Activated CD8-positive, alpha-beta memory T cell treated with anti-CD3 and anti-CD28 coated beads, Interleukin-2, amount 50 U/mL, for 4 hours (primary cell): ENCODE measurements at places on chromosomes 16 and 17.

DNA sequence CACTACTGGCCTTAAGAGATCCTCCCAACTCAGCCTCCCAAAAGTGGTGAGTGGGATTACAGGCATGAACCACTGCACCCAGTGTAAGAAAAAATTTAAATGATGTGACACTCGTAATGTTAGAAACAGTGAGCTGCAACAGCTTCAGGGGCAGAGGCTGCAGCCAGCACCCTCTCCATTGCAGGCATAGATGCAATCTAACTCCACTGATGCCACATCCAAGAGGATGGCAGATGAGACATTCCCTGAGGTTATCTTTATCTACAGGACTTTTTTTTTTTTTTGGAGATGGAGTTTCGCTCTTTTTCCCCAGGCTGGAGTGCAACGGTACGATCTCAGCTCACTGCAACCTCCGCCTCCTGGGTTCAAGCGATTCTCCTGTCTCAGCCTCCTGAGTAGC is 19.9 kb downstream of the ZCCHC14 start:
- no peak for DNase-seq

GRCh38 chr17:71656964-71657858 is 463.6 kb upstream of the SOX9 start:
- DNase-seq, result no peak

DNA sequence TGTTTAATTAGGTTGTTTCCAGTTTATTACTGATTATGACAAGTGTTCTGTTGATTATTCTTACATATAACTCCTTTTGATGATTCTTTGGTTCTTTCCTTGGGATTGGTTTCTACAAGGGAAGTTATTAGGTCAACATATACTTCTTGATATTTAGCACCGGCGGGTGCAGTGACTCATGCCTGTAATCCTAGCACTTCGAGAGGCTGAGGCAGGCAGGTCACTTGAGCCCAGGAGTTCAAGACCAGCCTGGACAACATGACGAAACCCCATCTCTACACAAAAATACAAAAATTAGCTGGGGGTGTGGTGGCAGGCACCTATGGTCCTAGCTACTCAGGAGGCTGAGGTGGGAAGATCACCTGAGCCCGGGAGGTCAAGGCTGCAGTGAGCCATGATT is 120.2 kb upstream of the HAS3 start:
- no peak for DNase-seq

- no peak for DNase-seq
These were observed 14.3 kb downstream of the TMEM100 start for GRCh38 chr17:55708175-55708974.

DNA sequence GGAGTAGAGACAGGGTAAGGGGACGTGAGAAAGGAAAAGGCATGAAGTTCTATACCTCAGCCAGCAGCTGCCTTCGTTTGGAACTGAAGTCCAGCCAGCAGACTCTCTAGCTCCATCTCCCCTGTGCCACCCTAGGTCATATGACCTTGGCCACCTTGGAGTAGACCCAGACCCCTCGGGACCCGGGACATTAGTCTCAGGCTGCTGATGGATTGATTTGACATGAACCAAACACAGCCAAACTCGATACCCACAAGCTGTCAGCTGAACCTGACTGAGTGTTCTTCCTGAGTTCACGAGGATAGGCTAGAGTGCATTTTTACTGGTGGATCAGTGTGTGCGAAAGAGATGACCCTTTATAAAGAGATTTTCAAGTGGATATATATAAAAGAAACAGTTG is 68.5 kb downstream of the YPEL2 start:
- no peak for DNase-seq

DNA sequence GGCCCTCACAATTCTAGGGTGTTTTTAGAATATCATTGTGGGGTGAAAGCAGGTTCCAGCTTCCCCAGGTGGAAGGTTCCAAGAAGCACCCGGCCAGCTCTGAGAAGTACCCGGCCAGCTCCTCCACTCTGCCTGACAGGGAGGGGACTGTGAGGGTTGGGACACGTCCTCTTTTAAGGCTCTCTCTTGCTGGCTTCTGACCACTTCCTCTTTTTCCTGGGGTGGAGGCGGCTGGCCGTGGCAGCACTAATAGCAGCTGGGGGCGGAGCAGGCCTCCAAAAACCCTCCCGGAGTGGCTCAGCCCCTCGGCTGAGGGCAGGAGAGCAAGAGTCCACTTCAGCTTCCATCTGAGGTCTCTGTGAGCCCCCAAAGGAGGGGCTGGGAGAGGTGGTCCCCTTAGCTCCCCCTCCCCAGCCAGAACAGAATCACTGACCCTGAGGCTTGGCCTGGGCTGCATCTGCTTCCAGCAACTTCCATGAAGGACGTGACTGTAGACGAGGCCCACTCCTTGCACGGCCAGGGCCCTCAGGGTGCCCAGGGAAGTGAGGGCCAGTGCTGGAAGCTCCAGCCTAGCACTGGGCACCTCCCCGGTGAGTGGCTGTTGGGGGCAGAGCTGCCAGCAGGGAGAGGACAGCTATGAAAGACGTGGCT is 26.7 kb upstream of the PLCG2 start:
- DNase-seq, result no peak

GRCh38 chr16:69107316-69107962 is 2.0 kb downstream of the HAS3 start:
- no peak for DNase-seq

DNA sequence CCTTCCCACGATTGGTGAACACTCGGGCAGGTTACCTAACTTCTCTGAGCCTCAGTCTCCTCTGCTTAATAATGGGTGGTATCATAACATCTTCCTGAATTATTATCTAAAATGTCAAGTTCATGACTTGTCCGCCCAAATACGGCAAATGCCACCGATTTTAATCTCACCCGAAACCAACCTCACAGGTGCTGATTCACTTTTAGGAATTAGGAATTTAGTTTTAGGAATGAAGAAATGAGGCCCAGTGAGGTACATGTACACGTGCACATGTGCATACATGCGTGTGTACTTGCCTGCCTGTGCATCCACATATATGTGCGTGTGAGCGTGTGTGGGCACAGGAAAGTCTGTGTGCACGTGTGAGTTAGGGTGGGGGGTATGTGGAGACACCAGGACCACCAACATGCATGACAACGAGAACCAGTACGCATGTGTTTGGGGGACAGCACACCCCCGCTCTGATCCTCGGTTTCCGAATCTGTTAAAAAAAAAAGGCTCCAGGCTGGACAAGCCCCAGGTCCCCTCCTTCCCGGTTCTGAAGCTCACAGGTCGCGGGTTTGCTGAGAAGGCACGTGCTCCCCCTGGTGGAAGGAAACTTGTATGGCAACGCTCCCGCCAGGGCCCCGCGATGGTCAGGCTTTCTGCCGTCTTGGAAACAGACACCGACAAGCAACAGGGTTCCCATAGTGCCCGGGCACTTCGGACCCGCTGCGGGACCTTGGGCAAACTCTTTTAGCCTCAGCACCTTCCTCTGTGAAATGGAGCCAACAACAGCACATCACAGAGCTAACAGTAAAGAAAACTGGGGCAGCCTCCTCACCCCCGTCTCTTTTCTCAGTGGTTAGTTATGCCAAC is 219.2 kb downstream of the RBFOX3 start:
- peak; percentile 67 for DNase-seq

GRCh38 chr17:67712375-67712774 is 5.4 kb upstream of the NOL11 start:
- DNase-seq, result no peak

GRCh38 chr17:3921006-3921405 is 4.7 kb upstream of the P2RX1 start:
- DNase-seq, result no peak

DNA sequence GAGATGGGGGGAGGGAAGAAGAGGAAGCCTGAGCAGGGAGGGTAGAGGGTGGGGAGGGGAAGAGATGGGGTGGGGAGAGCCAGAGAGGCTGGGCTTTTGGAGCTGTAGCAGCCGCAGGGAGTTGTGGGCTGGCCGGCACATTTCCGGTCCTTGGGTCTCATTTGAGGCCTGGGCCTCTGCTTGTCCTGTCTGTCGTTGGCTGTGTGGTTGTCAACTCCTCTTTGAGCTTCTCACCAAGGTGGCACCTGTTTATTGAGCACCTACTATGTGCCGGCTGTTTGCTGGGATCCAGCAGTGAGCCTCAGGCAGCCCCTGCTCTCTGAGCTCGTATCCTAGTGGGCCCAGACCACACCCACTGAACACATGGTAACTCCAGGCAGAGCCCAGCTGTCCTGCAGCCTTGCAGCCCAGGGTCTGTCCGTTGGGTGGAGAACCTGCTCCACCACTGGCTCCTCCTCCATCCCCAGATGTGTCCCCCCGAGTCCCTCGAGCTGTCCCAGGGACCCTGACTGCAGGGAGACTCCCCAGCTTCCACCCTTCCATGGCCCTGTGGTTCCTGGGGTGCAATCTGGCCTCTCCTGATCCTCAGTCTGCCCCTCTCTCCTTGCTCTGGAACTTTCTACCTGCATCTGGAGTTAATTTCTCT is 164.9 kb downstream of the IRF8 start:
- no peak for DNase-seq

GRCh38 chr16:49345829-49346228 is 27.8 kb upstream of the C16orf78 start:
- DNase-seq, result no peak
